ENCODE measurements at places on chromosomes 5 and 9.

DNA sequence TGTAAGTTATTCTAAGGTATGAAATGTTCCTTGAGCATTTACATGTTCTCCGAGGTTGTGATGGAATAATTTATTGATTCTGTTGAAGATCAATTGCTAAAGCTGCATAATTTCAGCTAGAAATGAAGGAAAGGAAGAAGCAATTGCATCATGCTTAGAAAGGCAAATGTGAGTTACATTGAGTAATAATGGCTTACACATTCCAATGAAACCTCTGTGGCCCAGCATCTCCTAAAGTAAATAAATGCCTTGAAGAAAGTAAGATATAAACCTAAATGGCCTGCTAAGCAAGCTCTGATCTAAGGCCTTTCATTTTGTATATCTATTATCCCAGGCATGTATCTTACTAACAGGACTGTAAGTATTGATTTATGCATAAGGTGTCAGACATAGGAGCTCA, 677.3 kb upstream of the RGMB start:
- DNase-seq: no peak

GRCh38 chr9:70066874-70067273, 23.2 kb downstream of the MAMDC2 start:
- DNase-seq: no peak

DNA sequence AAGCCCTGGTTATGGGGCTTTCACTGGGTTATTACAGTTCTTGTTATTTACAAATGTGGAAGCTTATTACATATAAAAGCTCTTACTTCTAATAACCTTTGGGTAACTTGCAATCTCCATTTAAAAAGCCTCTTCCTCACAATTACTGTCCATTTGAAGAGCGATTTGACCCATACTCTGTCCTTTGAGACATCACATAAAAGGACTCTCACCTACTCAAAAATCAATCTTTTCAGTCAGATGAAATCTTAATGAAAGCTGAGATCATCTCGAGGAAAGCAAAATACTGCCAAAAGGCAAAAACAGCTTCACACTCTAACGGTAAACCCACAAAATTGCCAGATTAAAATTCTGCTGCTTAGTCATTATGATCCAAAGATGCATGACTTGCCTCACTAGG, 29.8 kb downstream of the ELAVL2 start:
- no peak for DNase-seq

GRCh38 chr5:178368274-178368673, 135.7 kb upstream of the PHYKPL start:
- no peak for DNase-seq

- no peak for DNase-seq
Measured at GRCh38 chr5:108345541-108346171, 36.2 kb downstream of the FBXL17 start.

GRCh38 chr5:76851728-76852369, 2.0 kb downstream of the S100Z start:
- no peak for DNase-seq

DNA sequence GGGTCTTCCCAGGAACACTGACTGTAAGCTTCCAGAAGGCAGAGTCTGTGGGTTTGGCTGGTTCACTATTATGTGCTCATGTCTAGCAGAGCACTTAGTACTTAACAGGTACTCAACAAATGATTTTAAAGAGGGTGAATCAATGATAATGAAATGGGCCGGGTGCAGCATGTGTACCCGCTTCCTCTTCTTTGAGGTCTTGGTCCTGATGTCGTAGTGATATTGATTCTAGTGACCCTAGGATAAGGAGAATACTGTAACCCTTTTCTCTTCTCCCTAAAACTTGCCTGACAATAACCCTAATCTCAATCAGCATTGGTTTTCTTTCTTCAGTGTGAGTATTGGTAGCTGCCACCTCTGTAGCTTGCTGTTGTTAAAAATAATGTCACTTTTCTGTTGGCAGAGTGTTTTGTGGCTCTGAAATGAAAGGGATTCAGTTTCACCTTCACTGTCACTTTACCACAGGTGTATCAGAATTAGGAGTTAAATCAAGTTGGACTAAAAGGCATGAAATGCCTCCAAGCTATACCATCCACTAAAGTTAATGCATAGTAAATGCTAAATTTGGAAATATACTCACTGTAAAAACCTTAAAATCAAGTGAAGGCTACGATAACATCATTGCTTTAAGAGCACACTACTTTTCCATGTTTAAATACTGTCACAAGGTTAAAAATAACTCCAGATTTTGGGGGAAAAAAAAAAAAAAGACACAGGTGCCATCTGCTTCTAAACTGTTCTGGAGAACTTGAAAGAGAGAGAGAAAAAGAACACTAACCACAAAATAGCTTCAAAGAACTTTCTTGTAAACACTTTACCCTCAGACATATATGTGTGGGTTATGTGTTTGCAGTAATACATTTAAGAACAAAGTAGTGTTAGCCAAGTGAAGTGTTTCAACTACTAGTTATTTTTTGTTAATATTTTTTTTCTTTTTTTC, 6.0 kb downstream of the CAMK4 start:
- DNase-seq: no peak

DNA sequence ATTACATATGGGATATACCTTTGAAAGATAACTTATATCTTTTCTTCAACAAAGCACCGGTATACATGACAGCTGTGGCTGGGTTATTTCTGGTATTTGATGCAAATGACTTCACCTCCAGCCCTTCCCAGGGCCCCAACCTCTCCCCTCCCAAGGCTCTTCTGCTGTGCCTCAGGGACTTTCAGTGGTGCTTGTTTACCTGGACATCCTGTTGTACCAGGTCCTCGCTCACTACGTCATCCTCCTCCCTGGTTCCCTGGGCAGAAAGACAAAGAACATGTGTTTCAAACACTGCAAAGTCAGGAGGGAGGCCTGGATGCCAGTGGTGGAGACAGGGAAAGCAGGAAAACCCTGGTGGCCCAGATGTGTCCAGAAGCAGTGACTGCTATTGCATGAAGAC, 23.4 kb downstream of the ANXA6 start:
- no peak for DNase-seq

DNA sequence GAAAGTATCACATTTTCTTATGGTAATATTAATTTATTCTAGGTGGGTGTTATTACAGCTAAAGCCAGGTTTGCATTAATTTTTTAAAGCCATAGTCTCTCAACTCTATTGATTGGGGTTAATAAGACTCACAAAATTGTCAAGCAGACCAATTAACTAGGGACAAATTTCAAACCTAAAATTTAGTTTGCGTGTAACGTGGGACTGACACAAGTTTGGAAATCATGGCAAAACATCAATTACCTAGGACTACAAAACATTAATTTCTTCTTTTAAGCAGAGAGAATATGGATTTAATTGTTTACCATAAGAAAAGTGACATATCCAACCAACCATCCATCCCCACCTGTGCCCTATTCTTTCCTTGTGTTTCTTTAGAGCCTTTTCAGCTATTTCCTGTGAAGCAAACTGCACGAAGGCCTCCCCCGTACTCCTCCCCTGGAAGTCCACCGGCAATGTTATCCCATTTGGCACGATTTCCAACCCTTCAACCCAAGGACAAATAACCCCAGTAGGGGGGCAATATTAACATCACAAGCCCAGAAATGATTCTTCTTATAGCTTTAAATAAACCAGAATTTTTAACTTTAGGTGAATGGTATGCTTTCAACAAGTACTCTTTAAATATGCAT, 4.4 kb downstream of the HNRNPH1 start:
- DNase-seq: no peak

DNA sequence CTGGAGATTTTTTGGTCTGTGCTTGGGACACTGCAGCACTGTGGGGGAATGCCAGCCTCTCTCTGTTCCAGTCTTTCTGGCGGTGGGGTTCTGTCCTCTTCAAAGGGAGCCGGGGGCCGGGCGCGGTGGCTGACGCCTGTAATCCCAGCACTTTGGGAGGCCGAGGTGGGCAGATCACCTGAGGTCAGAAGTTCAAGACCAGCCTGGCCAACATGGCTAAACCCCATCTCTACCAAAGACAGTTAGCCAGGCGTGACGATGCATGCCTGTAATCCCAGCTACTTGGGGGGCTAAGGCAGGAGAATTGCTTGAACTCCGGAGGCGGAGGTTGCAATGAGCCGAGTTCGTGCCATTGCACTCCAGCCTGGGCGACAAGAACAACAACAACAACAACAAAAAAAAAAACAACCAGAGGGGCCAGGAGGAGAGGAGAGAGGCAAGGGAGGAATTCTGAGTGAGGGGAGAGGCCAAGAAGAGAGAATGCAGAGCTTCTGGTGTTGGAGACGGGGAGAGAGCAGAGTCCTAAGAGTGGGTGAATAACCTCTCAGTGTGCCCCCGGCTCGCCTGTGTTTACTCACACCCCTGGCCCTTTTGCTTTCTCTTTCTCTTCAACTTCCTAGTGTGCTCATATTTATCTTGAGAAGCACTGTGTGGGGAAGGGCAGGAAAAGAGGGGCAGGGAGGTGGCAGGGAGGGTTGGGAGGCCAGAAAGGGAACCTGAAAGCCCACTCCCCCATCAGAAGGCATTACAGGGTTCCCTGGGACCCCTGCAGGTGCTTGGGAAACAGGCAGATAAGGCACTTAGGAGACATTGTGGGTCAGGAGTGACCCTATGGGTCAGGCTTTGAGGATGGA, 3.2 kb upstream of the SET start:
- peak; percentile 38 for DNase-seq

DNA sequence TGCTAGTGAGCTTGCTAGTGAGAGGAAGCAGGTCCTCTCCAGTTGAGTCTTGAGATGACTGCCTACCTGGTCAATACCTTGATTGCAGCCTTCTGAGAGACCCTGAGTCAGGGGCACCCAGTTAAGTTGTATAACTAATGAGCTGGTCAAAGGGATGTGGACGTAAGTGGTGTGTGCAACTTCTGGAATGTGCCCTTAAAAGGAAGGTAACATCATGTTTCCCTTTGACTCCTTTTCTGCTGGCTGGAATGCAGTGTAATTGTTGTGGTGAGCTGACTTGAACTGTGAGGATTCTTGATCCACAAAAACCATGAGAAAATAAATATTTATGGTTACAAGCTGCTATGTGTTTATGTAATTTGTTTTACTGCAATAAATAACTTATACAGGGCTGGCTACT, 2.4 kb upstream of the SNX2 start:
- no peak for DNase-seq

DNA sequence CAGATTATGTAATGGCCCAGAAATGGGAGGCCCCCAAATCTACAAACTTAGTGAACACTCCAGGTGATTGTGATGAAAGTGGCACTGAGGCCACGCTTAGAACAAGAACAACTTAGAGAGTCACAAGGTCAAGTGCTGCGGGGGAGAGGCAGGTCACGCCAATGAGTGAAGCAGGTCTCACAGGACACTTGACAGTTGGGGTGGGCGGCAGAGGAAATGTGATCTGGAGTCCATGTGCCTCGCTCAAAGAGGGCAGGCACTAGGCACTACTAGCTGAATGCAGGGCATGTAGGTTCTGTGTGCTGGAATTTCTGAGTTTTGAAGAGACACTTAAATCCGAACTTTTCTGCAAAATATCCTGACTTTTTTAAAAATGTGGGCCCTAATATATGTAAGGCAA, 193.2 kb upstream of the RORB start:
- DNase-seq: no peak

Measured in CD4-positive, alpha-beta T cell treated with Interferon gamma for 1 hour (primary cell).